Large intestine (tissue), 12 donors: ENCODE measurements at places on chromosomes 3 and 15. TPM values are rescaled to one million over a fixed set of nuclear protein-coding genes. Genes with fewer than 3 reads are reported as not detected.

DNA sequence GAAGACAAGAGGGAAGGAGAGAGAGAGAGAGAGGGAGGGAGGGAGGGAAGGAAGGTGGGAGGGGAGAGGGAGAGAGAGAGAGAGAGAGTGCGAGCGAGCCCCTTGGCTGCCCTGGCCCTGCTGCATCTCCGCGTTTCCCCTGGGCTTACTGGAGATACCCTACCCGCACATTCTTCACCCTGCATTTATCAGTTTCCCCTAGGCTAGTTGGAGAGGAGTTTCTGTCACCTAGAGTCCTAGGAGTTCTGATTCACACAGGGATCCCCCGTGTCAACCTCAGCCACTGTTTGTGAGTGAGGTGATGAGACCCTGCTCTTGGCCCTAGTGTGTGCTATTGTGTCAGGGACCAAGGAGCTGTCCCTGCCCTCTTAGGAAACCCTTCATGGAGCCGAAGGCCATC is 18.7 kb downstream of the BHLHE40 start:
- H3K36me3 ChIP-seq = no peaks in the 10 kb centered on the region
- H3K4me3 ChIP-seq = no peak overlapping the region
- H3K4me1 ChIP-seq = peaks cover 7% of the 10 kb centered on the region
- H3K27me3 ChIP-seq = no peaks in the 10 kb centered on the region
- DNase-seq = no peak

- no peaks in the 10 kb centered on the region for H3K27me3 ChIP-seq
- no peak for DNase-seq
- H3K4me3 ChIP-seq = no peak overlapping the region
- peaks cover 19% of the 10 kb centered on the region for H3K36me3 ChIP-seq
Measured at GRCh38 chr3:37147666-37148065, 26.7 kb downstream of the LRRFIP2 start.

GRCh38 chr3:125358923-125359322 is 16.2 kb downstream of the ZNF148 start:
- DNase-seq = no peak
- H3K4me1 ChIP-seq = peaks cover 2% of the 10 kb centered on the region
- H3K27ac ChIP-seq = no peak overlapping the region
- H3K4me3 ChIP-seq = no peak overlapping the region

- no peak overlapping the region for H3K4me3 ChIP-seq
- no peak overlapping the region for H3K27ac ChIP-seq
- H3K36me3 ChIP-seq = no peaks in the 10 kb centered on the region
- H3K27me3 ChIP-seq = no peaks in the 10 kb centered on the region
- no peak for DNase-seq
- H3K4me1 ChIP-seq = no peaks in the 10 kb centered on the region
Measured at GRCh38 chr3:46593274-46593862, 19.0 kb upstream of the FAM240A start.

- no peak overlapping the region for H3K4me3 ChIP-seq
- H3K4me1 ChIP-seq = peaks cover 5% of the 10 kb centered on the region
- DNase-seq = no peak
- H3K27ac ChIP-seq = no peak overlapping the region
Measured at GRCh38 chr3:63655519-63655918, 3.0 kb downstream of the SNTN start.

- H3K36me3 ChIP-seq = no peaks in the 10 kb centered on the region
- peak overlapping the region; percentile 39 for H3K4me3 ChIP-seq
- H3K27ac ChIP-seq = peak overlapping the region; percentile 83
Measured at GRCh38 chr3:71129611-71130431, 453.7 kb downstream of the FOXP1 start.

DNA sequence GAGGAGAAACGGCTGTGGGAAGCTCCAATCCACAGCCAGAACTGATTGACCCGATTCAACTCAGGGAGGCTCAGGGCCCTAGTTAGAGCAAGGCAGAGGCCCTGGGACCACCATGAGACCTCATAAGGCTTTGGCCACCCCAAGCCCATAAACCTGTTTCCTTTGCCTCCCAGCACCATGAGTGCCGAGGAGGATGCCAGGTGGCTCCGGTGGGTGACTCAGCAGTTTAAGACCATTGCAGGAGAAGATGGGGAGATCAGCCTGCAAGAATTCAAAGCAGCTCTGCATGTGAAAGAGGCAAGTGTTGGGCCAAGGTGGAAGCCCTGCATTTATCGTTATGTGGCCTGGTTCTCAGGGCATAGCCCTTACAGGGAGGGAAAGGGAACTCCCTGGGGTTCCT is 11.9 kb downstream of the NOX5 start:
- no peak for DNase-seq
- H3K4me3 ChIP-seq = no peak overlapping the region
- no peaks in the 10 kb centered on the region for H3K36me3 ChIP-seq
- H3K4me1 ChIP-seq = no peaks in the 10 kb centered on the region
- H3K27ac ChIP-seq = no peak overlapping the region

GRCh38 chr3:23873941-23874340 is 42.8 kb downstream of the NKIRAS1 start:
- DNase-seq = no peak
- H3K27ac ChIP-seq = no peak overlapping the region
- H3K4me1 ChIP-seq = peaks cover 2% of the 10 kb centered on the region

DNA sequence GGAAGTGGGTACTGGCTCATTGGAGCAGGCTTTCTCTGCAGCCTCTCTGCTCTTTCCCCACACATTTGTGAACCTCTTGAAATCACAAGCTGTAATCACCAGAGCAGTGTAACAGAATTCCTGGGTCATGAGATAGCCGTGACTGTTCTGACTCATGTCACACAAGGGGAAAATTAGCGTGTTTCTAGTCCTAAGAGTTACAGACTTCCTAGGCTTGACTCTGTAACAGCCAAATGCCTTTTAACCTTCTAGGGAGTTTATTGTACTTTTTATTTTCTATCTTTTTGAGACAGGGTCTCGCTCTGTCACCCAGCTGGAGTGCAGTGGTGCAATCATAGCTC is 54.7 kb upstream of the TRAK1 start:
- H3K4me1 ChIP-seq = peaks cover 6% of the 10 kb centered on the region
- H3K27ac ChIP-seq = peak overlapping the region; percentile 34
- no peaks in the 10 kb centered on the region for H3K27me3 ChIP-seq
- peak; percentile 79 for DNase-seq
- peaks cover 4% of the 10 kb centered on the region for H3K36me3 ChIP-seq
- H3K4me3 ChIP-seq = no peak overlapping the region

GRCh38 chr3:88433568-88433967 is 283.8 kb downstream of the C3orf38 start:
- no peak overlapping the region for H3K4me3 ChIP-seq
- H3K27ac ChIP-seq = no peak overlapping the region
- DNase-seq = no peak
- no peaks in the 10 kb centered on the region for H3K27me3 ChIP-seq
- no peaks in the 10 kb centered on the region for H3K36me3 ChIP-seq
- no peaks in the 10 kb centered on the region for H3K4me1 ChIP-seq

GRCh38 chr3:159791336-159791735 is 197.3 kb upstream of the IL12A start:
- DNase-seq = peak; percentile 30
- H3K4me1 ChIP-seq = peaks cover 49% of the 10 kb centered on the region
- H3K27me3 ChIP-seq = no peaks in the 10 kb centered on the region
- H3K36me3 ChIP-seq = no peaks in the 10 kb centered on the region

- H3K36me3 ChIP-seq = no peaks in the 10 kb centered on the region
- no peak overlapping the region for H3K27ac ChIP-seq
- no peaks in the 10 kb centered on the region for H3K27me3 ChIP-seq
- H3K4me1 ChIP-seq = no peaks in the 10 kb centered on the region
Measured at GRCh38 chr3:100506355-100506754, 13.9 kb downstream of the TMEM45A start.

DNA sequence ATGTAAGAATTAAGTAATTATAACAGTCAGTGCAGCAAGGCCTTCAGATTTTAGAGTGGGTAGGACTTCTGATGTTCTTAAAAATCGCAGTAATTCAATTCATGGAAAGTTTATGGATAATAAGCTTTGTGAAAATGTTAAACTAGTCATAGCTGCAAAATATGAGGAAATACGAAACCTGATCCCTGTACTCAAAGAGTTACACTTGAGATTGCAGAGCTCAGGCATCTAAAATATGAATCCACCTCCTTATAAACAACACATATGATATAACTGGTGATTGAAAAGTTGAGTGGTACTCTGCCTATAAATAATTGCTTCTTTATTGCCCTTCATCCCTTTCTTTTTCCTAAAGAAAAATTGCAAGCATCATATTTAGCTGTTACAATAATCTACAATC is 473.3 kb downstream of the OTOL1 start:
- no peaks in the 10 kb centered on the region for H3K36me3 ChIP-seq
- H3K4me1 ChIP-seq = no peaks in the 10 kb centered on the region
- no peak overlapping the region for H3K4me3 ChIP-seq

DNA sequence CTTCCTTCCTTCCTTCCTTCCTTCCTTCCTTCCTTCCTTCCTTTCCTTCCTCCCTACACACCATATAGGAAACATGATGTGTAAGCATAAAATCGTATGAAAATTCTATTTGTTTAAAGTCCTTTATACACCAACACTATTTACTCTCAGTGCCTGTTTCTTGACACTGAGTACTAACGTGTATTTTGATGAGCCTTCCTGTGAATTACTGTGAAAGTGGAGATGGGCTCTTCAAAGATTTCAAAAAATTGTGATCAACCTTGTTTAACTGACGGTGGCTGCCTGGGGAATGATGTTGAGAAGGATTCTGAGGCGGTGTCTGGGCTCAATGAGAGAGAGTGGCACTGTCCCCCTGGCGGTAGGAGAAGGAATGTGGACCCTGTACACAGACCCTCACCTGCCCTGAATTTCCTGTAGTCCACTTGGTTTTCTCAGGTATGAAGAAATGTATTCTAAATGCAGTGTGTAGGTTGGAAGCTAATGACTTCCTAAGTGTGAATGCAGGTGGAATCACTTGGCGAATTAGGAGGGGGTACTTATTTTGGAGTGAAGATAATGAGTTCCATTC is 237.9 kb downstream of the GAP43 start:
- H3K27ac ChIP-seq = no peak overlapping the region
- H3K4me3 ChIP-seq = no peak overlapping the region
- H3K36me3 ChIP-seq = no peaks in the 10 kb centered on the region

DNA sequence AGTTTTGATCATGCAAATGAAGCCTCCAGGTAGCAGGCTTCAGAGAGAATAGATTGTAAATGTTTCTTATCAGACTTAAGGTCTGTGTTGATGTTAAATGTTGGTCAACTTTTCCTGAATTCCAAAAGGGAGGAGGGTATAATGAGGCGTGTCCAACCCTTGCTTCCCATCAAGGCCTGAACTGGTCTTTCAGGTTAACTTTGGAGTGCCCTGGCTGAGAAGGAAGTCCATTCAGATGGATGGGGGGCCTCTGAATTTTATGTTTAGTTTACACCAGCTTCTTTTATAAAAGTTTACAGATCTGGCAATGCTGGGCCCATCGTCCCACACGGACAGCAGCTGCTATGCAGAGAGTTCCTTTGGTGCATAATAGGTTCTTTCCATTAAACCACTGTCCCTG is 8.9 kb downstream of the CCDC13 start:
- H3K27me3 ChIP-seq = no peaks in the 10 kb centered on the region
- no peak overlapping the region for H3K27ac ChIP-seq
- no peak for DNase-seq
- no peaks in the 10 kb centered on the region for H3K36me3 ChIP-seq

GRCh38 chr15:101051291-101052030 is 132.3 kb downstream of the LRRK1 start:
- no peak overlapping the region for H3K27ac ChIP-seq
- H3K36me3 ChIP-seq = peaks cover 13% of the 10 kb centered on the region
- no peaks in the 10 kb centered on the region for H3K4me1 ChIP-seq
- H3K4me3 ChIP-seq = no peak overlapping the region

GRCh38 chr15:94131875-94132274 is 99.5 kb upstream of the MCTP2 start:
- DNase-seq = no peak
- peaks cover 3% of the 10 kb centered on the region for H3K27me3 ChIP-seq
- no peak overlapping the region for H3K27ac ChIP-seq

DNA sequence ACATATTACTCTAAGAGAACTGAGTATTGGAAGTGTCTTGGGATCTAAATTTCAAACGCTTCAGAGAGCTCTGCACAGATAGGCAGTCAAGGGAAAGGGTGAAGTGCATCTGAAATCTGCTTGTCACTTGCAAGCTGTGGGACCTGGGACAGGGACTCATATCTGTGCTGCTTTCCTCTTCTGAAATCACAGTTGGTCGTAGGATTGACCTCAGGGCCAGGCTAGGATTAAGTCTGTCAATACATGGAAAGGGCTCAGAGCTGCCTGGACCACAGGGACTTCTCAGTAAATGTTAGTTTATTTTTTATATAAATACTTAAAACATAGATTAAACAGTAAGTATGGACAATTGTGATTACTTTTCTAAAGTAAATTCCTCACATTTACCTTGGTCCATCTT is 74.7 kb upstream of the CMTM7 start:
- H3K4me1 ChIP-seq = peaks cover 11% of the 10 kb centered on the region
- no peaks in the 10 kb centered on the region for H3K27me3 ChIP-seq
- H3K4me3 ChIP-seq = no peak overlapping the region
- H3K27ac ChIP-seq = no peak overlapping the region

GRCh38 chr15:70596354-70597055 is 166.9 kb downstream of the UACA start:
- H3K27me3 ChIP-seq = no peaks in the 10 kb centered on the region
- no peak overlapping the region for H3K27ac ChIP-seq
- DNase-seq = peak; percentile 57
- no peaks in the 10 kb centered on the region for H3K4me1 ChIP-seq

GRCh38 chr15:81253846-81254245 is 57.2 kb downstream of the IL16 start:
- H3K27ac ChIP-seq = no peak overlapping the region
- H3K36me3 ChIP-seq = no peaks in the 10 kb centered on the region
- H3K4me3 ChIP-seq = no peak overlapping the region
- peaks cover 6% of the 10 kb centered on the region for H3K27me3 ChIP-seq
- no peaks in the 10 kb centered on the region for H3K4me1 ChIP-seq
- no peak for DNase-seq

DNA sequence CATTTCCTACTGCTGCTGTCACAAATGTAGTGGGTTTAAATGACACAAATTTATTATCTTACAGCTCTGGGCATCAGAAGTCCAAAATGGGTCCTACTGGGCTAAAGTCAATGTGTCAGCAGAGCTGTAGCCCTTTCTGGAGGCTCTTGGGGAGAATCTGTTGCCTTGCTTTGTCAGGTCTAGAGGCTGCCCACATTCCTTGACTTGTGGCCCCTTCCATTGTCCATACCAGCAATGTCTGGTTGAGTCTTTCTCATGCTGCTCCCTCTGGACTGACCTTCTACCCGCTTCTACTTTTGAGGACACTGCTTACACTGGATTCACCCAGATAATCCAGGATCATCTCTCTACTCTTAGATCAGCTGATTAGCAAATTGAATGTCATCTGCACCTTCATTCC is 3.0 kb downstream of the IL12A start:
- H3K27me3 ChIP-seq = no peaks in the 10 kb centered on the region
- peaks cover 5% of the 10 kb centered on the region for H3K36me3 ChIP-seq
- DNase-seq = no peak
- no peak overlapping the region for H3K4me3 ChIP-seq

Gene SEMA3G
- 2.9 TPM for polyA plus RNA-seq

Gene PRSS50
- polyA plus RNA-seq = 3.1 TPM

Gene GOLGA6L10
- polyA plus RNA-seq = 7.4 TPM

Gene LARP6
- polyA plus RNA-seq = 6.2 TPM

Gene NPTN
- 327 TPM for polyA plus RNA-seq

Gene ALDH1L1
- polyA plus RNA-seq = 40.4 TPM

Gene DNAH12
- polyA plus RNA-seq = 0.51 TPM

Gene IMPG2
- 0.57 TPM for polyA plus RNA-seq

Gene CCR9
- polyA plus RNA-seq = 1.0 TPM
